ENCODE measurements at places on chromosomes 11 and 22.

- no peak for DNase-seq
Measured at GRCh38 chr11:31977343-31977742, 113.5 kb upstream of the RCN1 start.

DNA sequence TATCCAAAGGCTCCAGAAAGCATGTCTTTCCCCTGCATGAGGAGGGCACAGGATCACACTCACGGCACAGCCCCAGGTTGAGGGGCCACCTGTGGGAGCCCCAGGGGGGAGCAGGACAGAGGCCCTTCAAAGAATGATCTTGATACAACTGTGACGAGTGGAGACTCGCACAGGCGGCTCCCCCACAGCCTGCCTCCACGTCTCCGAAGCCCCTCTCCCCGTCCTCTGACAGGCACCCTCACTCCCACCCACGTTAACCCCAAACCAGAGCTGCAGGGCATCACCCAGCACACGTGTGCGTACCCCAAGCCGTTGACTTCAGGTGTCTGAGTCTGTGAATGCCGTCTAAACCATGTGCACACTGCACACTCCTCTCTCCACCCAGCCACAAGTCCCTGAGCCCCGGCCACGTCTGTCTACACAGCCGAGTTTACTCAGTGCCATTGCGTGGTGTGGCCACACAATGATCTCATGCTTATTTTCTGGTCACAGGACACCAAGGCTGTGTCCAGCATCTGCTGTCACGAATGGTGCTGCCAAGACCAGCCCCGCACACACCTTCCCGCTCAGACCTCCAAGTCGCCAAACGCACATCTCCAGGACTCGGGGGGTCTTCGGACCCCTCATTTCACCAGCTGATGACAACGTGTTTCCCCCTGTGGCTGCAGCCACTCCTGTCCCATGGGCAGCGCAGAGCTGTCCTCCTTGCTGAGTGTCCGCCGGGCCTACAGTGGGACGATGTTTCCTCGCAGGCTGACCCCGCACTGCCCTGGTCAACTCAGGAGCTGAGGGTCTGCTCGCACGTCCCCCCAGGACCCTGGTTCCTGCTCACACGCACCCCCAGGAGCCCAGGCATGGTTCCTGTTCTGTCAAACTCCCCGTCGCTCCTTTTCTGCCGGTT lies 251.2 kb downstream of the BRD1 start:
- no peak for DNase-seq

DNA sequence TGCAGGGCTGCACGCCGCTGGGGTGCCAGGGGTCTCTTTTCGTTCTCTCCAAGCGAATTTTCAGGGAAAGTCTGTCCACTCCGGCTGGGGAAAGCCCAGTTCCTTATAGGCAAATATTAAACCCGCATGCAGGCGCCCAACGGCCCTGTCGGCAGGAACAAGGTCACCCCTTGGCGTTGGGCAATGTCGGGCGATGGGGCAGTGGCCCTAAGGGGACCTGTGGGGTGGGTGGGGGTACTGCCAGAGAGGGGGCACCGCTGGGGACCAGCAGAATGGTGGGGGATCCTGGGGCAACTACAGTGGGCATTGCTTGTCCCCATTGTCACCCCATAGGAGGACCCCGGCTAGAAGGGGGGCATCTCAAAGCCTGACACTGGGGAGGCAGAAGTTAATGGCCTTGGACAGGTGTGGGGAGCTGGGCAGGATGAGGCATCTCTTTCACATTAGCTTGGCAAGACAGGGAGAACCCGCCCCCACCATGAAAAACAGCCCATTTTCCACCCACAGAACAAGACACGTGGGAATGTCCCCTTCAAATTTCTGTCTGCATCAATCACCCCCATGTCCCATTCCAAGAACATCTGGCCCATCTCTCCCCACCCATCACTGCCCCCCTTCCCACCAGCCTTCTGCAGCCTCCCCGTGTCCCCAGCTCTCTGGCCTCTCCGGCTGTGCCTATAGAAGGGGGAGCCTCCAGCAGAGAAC lies 5.5 kb upstream of the IGF2 start:
- no peak for DNase-seq

DNA sequence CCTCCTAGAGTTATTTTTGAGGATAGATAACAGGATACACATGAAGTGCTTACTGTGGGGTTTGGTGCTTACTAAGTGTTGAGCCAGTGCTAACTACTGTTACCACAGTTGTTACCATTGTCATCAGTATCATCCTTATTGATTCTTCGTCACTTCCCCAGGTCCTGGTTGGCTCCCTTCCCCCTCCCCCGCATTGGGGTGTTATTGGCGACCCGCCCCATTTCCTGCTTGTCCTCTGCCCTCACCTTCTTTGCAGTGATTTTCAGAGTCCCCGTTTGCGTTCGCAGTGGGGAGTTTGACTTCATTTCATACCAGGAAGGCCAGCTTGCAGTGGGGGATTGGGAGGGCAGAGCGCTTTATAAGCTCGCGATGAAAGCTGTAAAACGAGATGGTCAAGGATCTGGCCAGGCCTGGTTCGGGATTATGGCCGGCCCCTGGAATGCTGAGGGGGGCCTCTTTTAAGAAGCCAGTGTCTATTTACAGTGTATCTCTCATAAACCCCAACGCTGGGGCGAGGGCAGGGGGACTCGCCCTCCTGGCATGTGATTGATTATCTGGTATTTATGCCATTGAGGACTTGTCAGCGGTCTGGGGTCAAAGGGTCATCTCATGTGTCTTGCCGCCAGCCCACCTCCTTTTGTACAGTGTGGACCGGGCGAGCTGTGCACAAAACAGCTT lies 84.6 kb upstream of the NNMT start:
- no peak for DNase-seq

Measured in NCI-H2029 (cell line).